HCT116 (cell line): ENCODE measurements at places on chromosomes 13 and 19.

- DNase-seq: peak; percentile 56
Measured at GRCh38 chr19:11092181-11092538, 2.9 kb downstream of the LDLR start.

- DNase-seq: no peak
Measured at GRCh38 chr13:25352806-25353205, 19.0 kb upstream of the ATP8A2 start.

DNA sequence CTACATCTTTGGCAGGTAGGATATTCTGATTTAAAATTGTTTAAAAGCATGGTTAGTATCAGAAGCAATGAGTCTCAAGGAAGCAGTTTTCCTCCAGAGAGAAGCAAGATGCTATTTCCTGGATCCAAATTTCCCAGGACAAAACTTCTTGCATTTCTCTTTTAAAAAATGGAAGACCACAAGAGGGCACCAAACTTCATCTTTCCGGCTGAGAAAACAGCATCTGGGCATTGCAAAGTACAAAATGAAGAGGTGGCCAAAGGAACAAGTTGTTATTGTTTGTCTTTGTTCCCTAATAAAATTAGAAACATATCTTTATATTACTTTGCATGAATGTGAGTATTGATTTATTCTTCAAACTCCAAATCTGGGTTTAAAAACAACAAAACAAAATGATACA lies 60.0 kb upstream of the LRCH1 start:
- DNase-seq: peak; percentile 32

DNA sequence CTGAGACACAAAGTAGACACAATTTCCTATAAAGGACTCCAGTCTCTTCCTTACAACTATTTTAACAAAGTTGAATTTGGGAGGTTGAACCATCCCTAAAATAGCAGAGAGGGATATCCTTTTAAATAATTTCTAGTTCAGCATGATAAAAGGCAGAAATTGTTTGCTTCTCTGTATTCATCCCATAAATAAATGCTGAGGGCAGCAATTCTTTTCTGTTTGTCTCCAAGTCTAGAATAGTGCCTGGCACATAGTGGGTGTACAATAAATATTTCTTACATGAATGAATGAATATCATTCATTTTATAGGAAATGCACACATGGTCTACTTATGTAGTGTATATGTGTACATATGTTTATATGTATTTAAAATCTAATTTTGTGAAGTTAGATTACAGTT lies 12.3 kb downstream of the COL4A1 start:
- no peak for DNase-seq

GRCh38 chr13:98487016-98487415 lies 89.9 kb downstream of the STK24 start:
- DNase-seq: no peak

DNA sequence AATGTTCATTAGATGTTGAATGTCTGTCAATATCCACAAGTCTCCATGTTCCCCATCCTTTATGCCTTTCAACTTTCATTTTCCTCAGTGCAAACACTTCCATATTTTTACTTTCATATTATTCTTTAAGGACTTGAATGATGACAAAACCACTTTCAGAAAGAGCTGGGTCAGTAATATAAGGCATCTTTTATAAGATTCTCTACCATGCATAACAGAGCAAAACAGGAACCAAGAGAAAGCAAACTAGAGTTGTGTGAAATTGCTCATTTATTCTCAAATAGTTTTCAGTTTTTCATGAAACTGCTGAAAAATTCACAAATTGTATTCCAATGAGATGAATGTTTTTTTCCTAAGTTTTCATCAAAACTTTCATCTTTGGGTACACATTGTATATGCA lies 1247.6 kb downstream of the PCDH17 start:
- DNase-seq: no peak

- peak; percentile 21 for DNase-seq
Measured at GRCh38 chr13:102555914-102556553, 40.8 kb upstream of the TPP2 start.
